Stimulated activated CD8-positive, alpha-beta memory T cell treated with anti-CD3 and anti-CD28 coated beads, Interleukin-4, amount 100 ng/mL, for 48 hours (primary cell): ENCODE measurements at places on chromosomes 16 and 17.

DNA sequence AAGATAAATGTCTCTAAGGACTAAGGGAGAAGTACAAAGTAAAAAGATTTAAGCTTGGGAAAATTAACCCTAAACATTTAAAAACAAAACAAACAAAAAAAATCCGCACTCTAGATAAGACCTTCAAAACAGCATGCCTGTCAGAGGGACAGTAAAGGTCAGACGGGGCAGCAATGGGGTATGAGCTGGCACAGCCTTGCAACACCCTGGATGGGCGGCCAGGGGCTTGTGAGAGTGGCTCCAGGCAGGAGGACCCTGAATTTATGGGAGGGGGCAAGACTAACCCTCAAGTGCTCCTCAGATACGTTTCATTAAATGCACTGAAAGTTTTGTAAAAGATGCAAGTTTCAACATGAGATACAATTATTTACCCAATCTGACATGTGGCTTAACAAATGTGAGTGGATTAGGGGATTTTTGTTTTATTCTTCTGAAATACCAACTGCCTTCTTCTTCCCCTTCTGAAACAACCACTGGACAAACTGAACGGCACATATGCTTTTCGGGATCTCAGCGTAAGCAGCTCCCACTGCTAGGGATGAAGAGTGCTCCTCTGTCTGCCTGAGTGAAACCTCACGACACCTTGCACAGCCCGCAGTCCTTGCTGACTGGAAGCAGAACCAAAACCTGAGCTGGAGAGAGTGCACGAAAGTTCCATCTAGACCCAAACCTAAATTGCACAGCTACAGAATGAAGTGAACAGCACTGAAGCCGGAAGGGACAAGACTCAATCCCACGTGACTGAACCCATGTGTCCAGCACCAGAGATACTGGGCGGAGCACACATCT lies 128.4 kb downstream of the ANKRD11 start:
- DNase-seq, result no peak

GRCh38 chr17:50464736-50465135 lies 3.9 kb downstream of the CHAD start:
- DNase-seq, result no peak

GRCh38 chr17:80937462-80938381 lies 53.9 kb upstream of the CHMP6 start:
- DNase-seq, result no peak

DNA sequence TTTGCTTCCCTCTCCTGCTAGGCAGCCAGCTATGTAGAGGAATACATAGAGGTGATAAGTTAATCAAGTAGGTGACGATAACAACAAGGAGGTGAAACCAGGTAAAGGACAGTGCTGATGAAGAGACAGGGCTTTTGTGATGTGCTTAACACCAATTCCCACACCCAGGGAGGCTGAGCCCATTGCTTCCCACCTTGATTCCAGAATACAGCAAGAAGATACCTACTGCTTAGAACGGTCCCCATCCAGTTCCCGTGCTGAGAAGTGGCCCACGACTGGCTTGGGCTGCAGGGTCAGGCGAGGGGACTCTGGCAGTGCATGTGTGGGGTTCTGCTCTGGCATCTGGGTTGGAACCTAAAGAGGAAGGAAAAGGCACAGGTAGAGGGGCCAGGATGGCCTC lies 16.1 kb upstream of the GFAP start:
- DNase-seq, result no peak

DNA sequence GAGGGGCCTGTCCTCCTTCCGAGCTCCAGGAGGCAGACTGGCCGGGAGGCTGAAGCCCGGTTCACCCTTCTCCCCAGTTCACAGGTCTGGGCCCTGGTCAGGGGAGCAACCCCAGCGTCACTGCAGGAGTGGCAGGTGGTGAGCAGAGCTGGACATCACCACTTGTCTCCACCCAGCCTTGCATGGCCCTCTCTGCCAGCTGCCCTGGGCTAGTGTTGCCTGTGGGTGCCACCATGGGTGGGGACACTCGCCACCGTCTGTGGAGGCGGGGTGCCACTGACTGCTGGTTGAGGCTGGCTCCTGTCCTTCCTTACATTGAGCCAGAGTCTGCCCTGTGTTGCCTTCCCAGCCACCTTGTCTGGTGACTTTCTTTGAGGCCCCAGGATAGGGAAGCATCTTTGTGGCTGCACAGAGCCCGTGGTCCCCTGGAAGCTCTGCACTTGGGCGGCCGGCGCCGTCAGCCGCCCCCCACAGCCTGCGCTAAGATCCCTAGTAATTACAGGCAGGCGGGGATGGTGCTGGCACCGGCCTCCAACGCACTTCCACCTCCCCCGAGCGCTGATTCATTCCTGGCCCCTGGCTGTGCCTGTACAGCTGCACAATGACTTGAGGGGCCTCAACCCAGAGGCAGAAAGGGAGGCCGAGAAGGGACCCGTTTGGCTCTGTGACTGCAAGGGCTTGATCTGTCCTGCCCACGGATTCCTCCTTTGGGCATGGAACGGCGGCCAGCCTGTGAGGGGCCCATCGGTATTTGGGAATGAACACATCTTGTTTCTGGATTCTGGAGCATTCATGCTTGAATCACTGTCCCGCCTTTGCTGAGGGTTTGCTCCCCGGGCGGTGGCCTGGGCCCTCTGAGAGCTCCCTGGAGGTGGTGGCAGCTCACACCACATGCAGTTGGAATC lies 5.2 kb downstream of the BAIAP2 start:
- DNase-seq, result no peak

- no peak for DNase-seq
Observed at GRCh38 chr16:49664221-49665215, 191.4 kb downstream of the ZNF423 start.

DNA sequence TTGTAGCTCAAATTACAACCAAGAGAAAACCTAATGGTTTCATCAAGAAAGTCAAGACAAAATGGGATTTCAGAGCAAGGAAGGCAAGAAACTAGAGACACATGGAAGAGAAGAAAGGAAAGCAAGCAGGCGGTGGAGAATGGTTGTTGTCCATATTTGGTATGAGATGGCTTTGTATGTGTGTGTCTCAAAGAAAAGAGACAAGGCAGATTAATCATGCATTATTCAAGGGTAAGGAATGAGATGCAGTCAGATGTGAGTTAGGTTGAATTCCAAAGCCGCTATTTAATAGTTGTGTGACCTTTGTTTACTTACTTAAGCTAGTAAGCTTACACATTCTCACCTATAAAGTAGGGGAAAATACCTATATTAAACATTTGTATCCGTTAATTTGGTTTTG lies 1029.6 kb downstream of the CDH11 start:
- DNase-seq, result no peak

- no peak for DNase-seq
Observed at GRCh38 chr17:65953316-65954147, 238.4 kb downstream of the CEP112 start.

DNA sequence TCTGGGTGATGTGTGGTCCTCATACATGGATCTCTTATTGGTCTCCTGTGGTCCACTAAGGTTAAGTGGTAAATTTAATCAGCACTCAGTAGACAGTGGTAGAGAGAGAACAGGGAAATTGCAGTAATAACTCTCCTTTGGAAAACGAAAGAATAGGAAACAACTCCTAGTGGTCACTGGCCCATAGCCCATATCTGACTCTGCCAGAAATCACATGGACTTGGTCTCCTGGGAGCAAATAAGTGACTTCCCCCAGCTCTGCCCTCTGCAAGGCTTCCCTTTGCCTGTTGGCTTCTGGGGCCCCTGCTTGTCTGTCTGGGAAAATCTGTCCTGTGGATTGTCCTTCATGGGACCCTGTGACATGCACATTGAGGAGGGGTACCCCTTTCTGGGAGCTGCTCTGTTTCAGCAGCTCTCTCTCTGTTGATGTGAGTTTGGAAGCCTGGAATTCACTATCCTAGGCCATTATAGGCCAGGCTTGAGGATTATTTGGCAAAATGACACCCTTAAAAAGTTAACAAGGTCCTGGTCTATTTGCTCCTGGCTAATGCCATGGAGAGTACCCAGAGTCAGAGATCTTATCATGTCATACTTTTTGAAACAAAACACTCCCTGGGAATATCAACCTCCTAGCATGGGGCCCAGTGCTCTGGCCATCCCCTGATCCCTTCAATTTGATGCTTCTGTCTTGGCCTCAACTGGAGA lies 58.0 kb upstream of the HNF1B start:
- no peak for DNase-seq

GRCh38 chr17:34363183-34363661 lies at the start of gene CCL1:
Gene CCL1, minus strand, starts transcription at chr17:34363233. Its CDS starts 72 bp downstream, at chr17:34363161.
- no peak for DNase-seq

DNA sequence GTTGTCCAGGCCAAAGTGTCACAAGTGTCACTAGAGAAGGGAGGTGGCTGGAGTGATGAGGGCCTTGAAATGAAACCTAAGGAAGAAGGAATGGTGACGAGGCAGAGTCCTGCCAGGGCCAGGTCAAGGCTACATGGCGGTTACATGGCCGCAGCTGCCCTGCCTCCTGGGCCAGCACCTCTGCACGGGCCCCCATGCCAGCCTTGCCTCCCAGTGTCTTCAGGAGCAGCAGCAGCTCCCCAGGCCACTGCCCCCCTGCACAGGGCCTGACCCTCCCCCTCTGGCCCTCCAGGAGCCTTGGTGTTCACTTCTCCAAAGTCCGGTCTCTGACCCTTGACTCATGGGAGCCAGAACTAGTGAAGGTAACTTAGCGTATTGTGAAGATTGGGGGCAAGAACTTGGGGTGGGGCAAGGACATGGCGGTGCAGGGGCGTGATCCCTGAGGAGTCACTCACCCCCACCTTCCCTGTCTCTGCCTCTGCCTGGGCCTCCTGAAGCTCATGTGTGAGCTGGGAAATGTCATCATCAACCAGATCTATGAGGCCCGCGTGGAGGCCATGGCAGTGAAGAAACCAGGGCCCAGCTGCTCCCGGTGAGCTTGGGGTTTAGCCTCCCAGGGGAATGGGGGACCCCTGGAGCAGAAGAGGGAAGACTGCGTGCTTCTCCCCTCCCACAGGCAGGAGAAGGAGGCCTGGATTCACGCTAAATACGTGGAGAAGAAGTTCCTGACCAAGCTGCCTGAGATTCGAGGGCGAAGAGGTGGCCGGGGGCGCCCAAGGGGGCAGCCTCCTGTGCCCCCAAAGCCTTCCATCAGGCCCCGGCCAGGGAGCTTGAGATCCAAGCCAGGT lies 4.1 kb upstream of the KCTD11 start:
- DNase-seq, result no peak

DNA sequence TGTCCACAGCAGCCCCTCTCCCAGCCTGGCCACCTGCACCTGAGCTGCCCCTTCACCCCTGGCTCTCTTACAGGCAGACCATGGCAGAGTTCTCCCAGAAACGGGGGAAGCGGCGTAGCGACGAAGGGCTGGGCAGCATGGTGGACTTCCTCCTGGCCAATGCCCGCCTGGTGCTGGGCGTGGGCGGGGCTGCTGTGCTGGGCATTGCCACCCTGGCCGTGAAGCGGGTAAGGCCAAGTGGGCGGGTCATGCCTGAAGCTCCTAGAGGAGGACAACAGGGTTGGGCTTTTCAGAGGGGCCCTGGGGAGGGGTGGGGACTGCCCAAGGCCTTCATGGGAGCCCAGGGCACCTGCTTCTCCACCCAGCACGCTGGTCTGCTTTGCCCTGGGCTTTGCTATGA lies 2.2 kb downstream of the MIEF2 start:
- DNase-seq, result no peak

GRCh38 chr16:78890373-78890895 lies 710.1 kb downstream of the MAF start:
- DNase-seq, result no peak

- no peak for DNase-seq
Observed at GRCh38 chr17:64131606-64132270, 1.8 kb upstream of the ERN1 start.

GRCh38 chr16:58442547-58442946 lies 50.3 kb downstream of the GINS3 start:
- DNase-seq, result no peak

- DNase-seq, result peak; percentile 72
Observed at GRCh38 chr17:14201021-14201987, 35.4 kb downstream of the CDRT15 start.

DNA sequence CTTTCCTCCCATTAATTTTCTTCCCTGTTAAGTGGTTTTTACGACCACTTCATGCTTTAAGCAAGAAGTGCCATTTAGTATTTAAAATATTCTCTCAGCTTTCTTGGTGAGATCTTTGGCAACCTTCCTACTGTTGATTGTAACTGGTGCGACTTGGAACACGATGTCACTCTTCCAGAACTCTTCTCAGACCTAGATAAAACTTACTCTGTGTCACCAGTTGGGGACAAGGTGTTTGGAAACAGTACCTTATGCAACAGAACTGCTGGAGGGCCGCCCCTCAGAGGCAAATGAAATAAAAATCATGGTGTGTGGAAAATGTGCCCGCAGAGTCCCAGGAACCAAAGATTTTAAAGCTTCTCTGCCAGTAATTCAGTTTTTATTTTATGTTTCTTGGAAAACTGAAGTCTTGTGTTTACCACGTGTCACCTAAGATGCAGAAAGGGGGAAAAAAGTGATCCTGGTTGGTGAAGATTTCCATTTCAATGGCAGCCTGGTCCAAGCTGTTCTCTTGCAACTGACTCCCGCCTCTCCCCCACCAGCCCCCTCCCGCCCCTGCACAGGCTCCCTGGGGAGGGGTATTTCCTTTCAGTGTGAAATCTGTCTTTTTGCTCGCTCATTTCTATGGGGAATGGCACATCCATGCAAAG lies 7.2 kb upstream of the HSD11B2 start:
- no peak for DNase-seq

- no peak for DNase-seq
Observed at GRCh38 chr17:55673743-55674506, 48.7 kb downstream of the TMEM100 start.

- DNase-seq, result no peak
Observed at GRCh38 chr17:61474934-61475333, 22.7 kb downstream of the TBX4 start.

DNA sequence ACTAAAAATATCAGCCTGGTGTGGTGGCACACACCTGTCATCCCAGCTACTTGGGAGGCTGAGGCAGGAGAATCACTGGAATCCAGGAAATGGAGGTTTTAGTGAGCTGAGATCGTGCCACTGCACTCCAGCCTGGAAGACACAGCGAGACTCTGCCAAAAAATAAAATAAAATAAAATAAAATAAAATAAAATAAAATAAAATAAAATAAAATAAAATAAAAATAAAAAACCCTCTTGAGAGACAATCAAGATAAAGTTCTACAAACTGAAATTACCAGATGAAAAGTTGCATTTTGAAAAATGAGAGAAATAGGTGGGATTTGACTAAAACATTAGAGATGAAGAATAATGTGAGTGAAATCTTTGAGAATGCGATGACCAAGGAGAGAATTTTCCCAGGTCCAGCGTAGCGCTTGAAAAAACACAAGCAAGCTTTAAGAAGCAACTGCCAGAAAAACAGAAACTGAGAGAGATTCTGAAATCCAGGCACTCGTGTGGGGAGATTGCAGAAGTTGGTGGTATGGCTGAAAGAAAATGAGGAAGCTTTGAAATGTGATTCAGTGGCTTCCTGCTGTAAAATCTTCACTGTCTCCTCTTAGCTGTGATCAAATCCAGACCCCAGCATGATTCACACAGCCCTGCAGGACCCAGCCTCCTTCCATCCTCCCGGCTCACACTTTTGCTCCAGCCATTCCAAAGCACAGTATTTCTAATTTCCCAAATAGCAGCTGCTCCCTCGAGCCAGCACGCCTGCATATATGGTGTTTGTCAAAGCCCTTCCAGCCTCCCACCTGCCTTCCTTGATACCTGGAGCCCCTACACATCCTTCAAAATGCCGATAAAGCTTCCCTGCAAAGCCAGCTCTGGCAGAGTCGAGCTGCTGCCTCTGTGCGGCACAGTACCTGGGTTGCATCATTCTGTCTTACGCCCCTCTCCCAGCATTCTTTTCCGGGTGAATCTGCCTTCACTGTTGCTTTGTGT lies 8.2 kb upstream of the CD300E start:
- DNase-seq, result no peak

- no peak for DNase-seq
Observed at GRCh38 chr17:35545150-35545549, 7.7 kb upstream of the SLFN12L start.

- DNase-seq, result no peak
Observed at GRCh38 chr16:15604460-15605440, 38.2 kb downstream of the MARF1 start.
